ENCODE measurements at places on chromosomes 2 and 18. TPM values are rescaled to one million over a fixed set of nuclear protein-coding genes. Genes with fewer than 3 reads are reported as not detected.

Gene RNASEH1
- 43.0 TPM for total RNA-seq

Gene LYPD1
- 0.04 TPM for total RNA-seq

Gene AQP12A
- total RNA-seq, result not detected

Gene STAT4
- total RNA-seq, result 0.16 TPM

Gene OTOS
- 0.73 TPM for total RNA-seq

Gene LIMS3
- total RNA-seq, result 6.2 TPM

Gene ITGB6
- total RNA-seq, result 3.8 TPM

Gene LIMS4
- total RNA-seq, result 1.5 TPM

Gene DCDC2C
- not detected for total RNA-seq

Gene NXPH2
- not detected for total RNA-seq

Gene RFTN2
- not detected for total RNA-seq

Measured in SJCRH30 (cell line).